ENCODE measurements at places on chromosomes 1 and 21. TPM values are rescaled to one million over a fixed set of nuclear protein-coding genes. Genes with fewer than 3 reads are reported as not detected.

Gene ADAM30
- not detected for total RNA-seq

Gene LIPI
- not detected for total RNA-seq

Gene PRRX1
- not detected for total RNA-seq

Gene CASQ1
- not detected for total RNA-seq

Gene WARS2
- 4.7 TPM for total RNA-seq

Gene GSTM5
- total RNA-seq: not detected

Gene MANEAL
- total RNA-seq: 26.9 TPM

Gene VTCN1
- not detected for total RNA-seq

Gene ZNF683
- not detected for total RNA-seq

Gene TBX15
- total RNA-seq: not detected

Gene NBPF9
- total RNA-seq: 15.7 TPM

Measured in A549 treated with ZK216348 at 1 μM for 4 hours (cell line).